ENCODE measurements at places on chromosomes 3 and 15. TPM values are rescaled to one million over a fixed set of nuclear protein-coding genes. Genes with fewer than 3 reads are reported as not detected.
A peak's percentile ranks its signal among the peaks of the same experiment; 100 is the strongest.

OR5K3 gene
- not detected for total RNA-seq

HRG gene
- total RNA-seq = not detected

GRCh38 chr3:196641333-196642054 lies 2.0 kb downstream of the NRROS start:
- peaks cover 24% of the 10 kb centered on the region for H3K36me3 ChIP-seq
- peak overlapping the region; percentile 94 for H3K4me3 ChIP-seq
- DNase-seq = peak; percentile 75
- no peak overlapping the region for H3K27ac ChIP-seq

- peak overlapping the region; percentile 97 for H3K4me3 ChIP-seq
- DNase-seq = no peak
- no peaks in the 10 kb centered on the region for H3K27me3 ChIP-seq
Measured at GRCh38 chr15:81002009-81002330, 1.2 kb downstream of the TLNRD1 start.

- H3K27ac ChIP-seq = no peak overlapping the region
- H3K4me1 ChIP-seq = no peaks in the 10 kb centered on the region
- H3K27me3 ChIP-seq = no peaks in the 10 kb centered on the region
- DNase-seq = no peak
Measured at GRCh38 chr3:6540981-6541380, 319.9 kb upstream of the GRM7 start.

DNA sequence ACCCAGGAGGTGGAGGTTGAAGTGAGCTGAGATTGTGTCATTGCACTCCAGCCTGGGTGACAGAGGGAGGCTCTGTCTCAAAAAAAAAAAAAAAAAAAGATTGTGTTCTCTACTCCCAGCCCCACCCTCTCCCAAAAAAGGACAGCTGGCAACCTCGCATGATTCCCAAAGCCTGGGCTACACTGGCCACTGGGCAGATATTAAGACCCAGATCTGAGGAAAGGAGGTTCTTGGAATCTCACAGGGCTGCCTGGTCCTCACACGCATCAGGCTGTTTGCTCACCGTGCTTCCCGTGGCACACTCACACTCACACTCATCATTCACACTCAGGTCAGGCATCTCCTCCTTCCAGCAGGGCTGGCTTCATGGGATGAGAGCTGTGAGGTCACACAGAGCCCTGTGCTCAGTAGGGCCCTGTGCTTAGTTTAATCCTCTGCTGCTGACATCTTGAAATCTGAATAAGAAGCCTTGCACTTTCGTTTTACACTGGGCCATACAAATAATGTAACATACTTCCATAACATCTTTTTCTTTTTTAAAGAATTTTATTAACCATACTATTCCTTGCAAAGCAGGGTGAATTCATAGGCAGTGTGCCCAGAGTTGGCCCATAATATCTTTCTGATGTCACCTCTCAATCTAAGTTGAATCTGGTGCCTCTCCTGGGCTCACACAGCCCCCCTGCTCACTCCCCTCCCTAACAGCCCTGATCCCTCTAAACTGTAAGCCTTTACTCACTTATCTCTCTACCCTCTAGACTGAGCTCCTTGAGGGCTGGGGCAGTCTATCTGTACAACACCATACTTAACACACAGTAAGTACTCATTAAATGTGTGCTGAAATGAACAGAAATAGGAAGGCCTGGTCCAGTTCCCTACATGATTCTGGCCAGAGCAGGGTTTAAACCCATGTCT lies 50.2 kb upstream of the C15orf39 start:
- peaks cover 13% of the 10 kb centered on the region for H3K4me1 ChIP-seq
- H3K27ac ChIP-seq = no peak overlapping the region
- H3K27me3 ChIP-seq = no peaks in the 10 kb centered on the region
- H3K4me3 ChIP-seq = no peak overlapping the region
- no peaks in the 10 kb centered on the region for H3K36me3 ChIP-seq
